ENCODE measurements at places on chromosomes 12 and 14.

DNA sequence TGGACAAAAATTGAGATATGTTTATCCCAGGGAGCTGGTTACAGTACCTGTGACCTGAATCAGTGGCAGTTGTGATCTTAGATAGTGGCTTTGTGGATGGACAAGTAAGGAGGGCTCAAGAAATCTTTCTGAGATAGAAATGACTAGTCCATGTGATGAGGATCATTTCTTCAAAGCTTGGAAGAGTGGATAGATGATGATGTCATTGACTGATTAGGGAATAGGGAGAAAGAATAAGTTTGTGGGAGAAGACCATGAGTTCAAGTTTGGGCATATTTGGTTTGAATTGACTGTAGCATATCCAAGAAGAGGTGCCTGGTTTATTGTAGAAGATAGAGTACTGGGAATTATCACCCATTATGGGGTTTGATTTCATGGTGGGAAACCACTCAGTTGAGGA is 336.7 kb upstream of the PRICKLE1 start:
- DNase-seq: no peak

DNA sequence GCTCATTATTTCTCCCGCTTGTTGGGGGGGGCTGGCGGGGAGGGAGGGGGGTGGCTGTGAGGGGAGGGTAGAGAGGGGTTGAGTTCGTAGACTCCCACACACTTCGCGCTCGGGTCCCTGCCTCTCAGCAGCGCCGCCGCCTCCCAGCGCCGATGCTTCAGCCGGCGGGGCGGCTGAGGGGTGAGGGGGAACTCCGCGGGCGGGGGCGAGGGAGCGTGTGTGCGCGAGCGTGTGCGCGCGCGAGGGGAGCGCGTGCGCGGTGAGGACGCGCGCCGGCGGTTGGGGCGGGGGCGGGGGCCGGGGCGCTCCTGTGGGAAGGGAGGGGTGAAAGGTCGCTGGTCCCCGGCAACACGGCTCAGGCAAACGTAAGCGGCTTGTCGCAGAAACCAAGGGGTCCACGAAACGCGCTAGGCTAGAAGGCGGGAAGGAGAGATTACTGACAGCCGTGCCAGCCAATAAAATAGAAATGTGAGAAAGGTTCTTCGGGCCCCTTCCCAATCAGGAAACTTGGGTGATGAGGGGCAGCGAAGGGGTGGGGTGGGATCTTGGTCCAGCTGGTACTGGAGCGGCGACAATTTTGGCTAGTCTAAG is 343 bp upstream of the NOVA1 start:
- DNase-seq: peak; percentile 80

DNA sequence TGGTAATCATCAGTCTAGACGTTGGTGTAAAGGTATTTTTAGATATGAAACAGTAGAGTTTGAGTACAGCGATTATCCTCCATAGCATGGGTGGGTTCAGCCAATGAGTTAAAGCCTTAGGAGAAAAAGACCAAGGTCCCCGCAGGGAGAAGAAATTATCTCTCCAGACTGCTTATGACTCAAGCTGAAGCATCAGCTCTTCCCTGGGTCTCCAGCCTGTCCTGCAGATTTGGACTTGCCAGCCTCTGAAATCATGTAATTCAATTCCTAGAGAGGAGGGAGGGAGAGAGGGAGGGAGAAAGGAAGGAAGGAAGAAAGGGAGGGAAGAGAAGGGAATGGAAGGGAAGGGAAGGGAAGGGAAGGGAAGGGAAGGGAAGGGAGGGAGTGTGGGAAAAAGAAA is 12.0 kb upstream of the DTX1 start:
- DNase-seq: no peak

GRCh38 chr14:91801358-91801757 is 66.0 kb downstream of the TC2N start:
- no peak for DNase-seq

DNA sequence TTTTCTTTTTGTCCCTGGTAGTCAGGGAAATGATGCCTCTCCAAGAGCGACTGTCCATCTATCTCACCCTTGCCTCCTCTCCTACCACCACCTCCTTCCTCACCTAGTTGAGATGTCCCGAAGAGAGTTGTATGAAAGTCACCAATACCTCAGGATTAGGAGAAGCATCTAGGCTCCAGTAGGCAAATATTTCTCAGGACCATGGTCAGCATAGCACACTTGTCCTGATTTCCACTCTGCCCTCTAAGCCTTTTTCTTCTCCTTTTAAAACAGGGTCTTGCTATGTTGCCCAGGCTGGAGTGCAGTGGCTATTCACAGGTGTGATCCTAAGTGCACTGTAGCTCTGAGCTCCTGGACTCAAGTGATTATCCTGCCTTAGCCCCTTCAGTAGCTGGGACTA is 268.4 kb upstream of the PELI2 start:
- DNase-seq: no peak

DNA sequence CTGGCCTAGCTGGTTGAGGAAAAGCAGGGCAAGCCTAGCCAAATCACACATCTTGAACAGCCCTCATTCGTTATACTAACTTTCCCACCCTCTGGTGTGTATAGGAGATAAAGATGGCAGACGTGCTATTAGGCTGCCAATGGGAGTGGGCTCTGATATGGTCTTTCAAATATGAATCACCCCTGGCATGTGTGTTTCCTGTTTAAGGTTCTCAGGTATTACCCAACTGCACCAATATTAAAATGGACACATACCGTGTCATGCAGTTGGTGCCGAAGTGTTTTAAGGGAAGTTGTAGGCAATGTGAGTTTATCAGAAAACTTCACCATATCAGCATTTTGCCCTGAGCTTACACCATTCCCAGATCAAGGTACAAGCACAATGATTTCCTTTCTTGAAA is 33.4 kb downstream of the CHST11 start:
- DNase-seq: no peak

GRCh38 chr12:14591719-14592118 is 24.0 kb upstream of the PLBD1 start:
- no peak for DNase-seq

GRCh38 chr14:34170882-34171281 is 220.0 kb upstream of the EGLN3 start:
- DNase-seq: no peak

- no peak for DNase-seq
These were observed 35.1 kb downstream of the PARP11 start for GRCh38 chr12:3838076-3838475.

All from liver (tissue), 10 donors.